Cortex of kidney (tissue), 1 donor: ENCODE measurements at places on chromosomes 16 and 17.

GRCh38 chr17:41970901-41971331 is 4.3 kb downstream of the CNP start:
- no peak for DNase-seq

DNA sequence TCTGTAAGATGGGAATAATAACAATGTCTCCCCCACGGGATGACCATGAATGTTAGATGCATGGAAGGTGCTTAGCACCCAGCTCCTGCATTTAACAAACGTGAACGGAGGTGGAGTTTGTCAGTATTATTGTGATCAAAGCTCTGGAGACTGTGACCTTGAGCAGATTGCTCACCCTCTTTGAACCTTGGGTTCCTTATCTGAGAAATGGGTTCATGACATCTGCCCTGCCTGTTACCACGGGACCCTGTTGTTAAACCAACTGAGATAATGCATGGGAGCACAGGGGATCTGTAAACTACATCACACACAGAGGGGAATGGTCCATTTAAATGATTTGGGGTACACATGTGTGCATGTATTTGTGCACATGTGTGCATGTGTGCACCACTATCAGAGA is 29.6 kb downstream of the MRM1 start:
- DNase-seq, result no peak

- DNase-seq, result no peak
Measured at GRCh38 chr17:16214190-16215001, 938 bp downstream of the NCOR1 start.

- DNase-seq, result no peak
Measured at GRCh38 chr17:48577946-48578615, at the start of gene HOXB4. Gene HOXB4, minus strand, starts transcription at chr17:48578350. Its CDS starts 31 bp downstream, at chr17:48578319.

DNA sequence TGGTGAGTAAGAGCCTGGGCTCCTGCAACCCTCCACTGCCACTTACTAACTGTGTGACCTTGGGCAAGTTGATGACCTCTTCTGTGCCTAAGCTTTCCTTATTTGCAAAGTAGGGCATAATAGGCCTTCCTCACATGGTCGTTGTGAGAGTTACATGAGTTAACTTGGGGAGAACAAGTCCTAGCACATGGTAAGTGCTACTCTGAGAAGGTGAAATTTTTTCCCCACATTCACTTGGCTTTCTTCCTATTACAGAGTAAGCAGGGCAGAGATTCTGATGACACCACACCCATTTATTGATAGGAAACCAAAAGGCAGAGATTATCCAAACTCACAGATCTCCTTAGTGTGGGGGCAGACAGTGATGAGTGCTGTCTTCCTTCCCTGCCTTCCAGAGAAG is 1.6 kb downstream of the KCNH4 start:
- DNase-seq, result no peak

- DNase-seq, result no peak
Measured at GRCh38 chr17:51402899-51403298, 142.6 kb downstream of the UTP18 start.

DNA sequence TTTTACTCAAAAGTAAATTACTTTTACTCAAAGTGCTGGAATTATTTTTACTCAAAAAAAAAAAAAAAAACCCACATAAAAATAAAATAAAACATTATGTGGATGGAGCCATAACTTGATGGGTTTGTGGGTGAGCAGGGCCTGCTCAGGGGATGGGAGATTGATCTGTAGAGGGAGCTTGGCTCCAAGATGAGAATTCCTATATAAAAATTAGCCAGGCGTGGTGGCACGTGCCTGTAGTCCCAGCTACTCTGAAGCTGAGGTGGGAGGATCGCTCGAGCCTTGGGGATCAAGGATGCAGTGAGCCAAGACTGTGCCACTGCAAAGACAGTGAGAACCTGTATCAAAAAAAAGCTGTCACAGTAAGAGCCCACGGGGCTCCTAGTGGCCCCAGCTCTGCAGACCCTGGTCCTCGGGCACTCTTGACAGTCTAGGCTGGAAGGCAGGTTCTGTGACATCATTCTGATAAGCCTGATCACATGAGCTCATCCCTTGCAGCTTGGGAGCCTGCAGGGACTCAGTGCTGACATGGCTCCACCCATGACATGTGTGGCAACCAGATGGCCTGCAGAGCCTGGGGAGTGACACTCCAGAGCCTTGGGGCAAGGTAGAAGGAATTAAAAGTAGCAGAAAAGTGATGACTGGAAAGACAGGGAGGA is 42.5 kb downstream of the ST3GAL2 start:
- no peak for DNase-seq

DNA sequence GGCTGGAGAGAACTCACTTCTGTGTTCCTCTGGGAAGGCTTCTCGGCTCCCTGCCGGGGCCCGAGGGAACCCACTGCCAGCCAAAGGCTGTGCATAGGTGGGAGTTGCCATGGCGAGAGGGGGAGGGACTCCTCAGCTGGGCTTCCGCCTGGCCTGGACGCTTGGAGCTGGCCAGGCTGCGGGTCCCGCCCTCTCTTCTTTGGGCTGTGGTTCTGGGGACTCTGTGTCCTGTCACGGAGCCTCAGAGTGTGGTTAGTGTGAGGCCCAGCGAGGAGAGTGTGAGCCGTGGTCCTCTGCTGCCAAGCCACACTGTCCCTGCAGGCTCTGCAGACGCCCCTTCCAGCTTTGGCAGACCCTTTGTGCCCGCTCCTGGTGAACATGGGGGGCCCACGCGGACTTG is 123.1 kb downstream of the OR1D5 start:
- DNase-seq, result no peak

- no peak for DNase-seq
Measured at GRCh38 chr16:68756239-68756915, 19.3 kb downstream of the CDH1 start.

GRCh38 chr17:67312265-67312664 is 54.1 kb downstream of the PSMD12 start:
- DNase-seq, result no peak

DNA sequence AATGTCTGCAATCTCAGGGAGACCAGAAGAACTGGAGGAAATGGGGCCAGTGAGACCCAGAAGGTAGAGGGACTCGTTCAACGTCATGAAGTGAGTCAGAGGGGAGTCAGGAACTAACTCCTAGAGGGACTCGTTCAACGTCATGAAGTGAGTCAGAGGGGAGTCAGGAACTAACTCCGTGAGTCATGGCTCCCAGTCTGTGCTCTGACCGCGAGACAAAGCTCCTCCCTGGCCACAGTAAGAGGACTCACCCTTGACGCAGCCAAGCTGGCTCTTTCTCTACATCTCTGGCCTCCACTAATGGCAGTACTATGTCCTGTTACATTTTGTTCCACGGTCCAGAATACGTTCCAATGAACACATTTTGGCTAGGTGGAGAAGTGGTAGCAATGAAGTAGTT is 902.5 kb downstream of the KCNJ2 start:
- DNase-seq, result no peak

DNA sequence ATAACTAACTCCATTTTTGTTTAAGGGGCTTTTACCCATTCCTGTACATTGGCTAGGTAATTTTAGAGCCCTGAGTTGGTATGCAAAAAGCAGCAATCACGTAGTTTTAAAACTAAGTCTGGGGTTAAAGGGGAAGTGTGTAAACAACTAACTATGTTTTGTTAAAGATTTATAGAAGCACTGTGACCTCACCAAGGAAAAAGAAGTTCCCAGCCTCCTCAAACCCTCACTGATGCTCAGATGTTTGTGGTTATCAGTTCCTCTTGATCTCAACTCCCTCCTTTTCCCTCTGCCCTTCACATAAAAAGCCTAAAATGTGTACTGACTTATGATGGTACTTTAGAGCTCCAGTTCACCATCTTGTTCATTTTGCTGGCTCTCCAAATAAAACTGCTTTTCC is 119.9 kb upstream of the IRX6 start:
- DNase-seq, result no peak

DNA sequence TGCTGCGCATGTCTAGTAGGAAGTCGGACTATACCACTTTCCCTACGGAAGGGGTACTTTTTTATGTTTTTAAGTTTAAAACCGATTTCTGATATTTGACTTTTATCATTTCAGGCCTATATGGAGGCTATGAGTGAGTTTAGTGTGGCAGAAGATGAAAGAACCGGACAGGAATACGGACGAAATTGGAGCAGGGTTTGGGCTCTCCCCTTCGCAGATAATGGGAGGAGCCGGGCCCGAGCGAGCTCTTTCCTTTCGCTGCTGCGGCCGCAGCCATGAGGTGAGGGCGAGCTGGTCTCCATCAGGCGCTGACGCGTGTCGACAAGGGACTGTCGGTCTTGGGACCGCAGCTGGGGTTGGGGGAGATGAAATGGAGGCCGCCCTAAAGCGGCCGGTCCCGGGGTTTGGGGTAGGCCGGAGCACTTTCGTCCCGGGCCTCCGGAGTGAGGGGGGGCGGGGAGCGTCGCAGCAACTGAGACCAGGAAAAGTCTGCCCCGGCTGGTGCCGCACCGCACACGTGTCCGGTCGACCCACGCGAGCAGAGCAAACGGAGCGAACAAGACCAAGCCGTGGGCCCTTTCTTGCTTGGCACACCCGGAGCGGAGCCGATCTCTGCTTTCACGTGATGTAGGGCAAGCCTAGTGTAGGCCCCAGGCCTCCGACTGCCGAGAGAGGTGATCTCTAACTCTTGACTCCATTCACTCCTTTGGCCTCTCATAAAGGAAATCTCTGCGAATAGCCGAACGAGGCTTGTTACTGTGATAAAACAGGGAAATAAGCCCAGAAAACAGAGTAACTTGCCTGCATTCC is at the start of gene RPL19:
Gene RPL19, plus strand, starts transcription at position 214 of the 810 bp plus-strand sequence. Its CDS starts 62 bp downstream, at position 276.
- DNase-seq, result no peak

DNA sequence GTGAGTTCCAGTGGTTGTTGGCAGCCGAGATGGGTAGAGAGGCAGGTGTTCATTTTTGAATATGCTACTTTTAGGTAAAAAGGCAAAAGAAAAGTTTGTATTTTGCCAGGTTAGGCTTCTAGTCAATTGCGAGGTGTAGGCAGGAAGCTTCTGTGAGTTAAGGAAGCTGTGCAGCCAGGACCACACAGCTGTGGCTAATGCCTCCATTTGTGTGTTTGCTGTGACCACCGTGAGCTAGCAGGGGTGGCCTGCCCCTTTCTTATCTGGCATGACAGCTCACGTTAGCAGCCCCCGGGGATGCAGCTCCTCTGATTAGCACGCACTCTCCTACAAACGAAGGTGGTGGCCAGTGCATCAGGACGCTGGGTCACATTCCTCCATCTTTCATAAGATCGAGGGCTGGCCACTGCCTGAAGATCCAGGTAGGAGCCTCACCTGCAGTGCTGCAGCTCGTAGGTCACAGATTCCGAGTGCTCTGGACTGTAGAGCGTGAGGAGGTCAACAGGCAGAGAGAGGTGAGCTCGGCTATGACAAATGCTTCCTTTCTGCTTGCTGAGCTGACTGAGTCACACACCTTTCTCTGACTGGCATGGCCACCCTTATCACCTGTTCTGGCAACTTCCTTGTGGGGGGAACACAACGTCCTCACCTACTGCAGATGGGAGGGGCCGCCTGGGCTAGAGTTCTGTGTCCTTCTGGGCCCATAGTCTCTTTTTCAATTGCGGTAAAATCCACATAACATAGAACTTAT is 244.4 kb downstream of the HS3ST3B1 start:
- no peak for DNase-seq

GRCh38 chr17:82474223-82475010 is 15.9 kb downstream of the NARF start:
- DNase-seq, result no peak

GRCh38 chr17:73155410-73156165 is 9.2 kb upstream of the SSTR2 start:
- no peak for DNase-seq

DNA sequence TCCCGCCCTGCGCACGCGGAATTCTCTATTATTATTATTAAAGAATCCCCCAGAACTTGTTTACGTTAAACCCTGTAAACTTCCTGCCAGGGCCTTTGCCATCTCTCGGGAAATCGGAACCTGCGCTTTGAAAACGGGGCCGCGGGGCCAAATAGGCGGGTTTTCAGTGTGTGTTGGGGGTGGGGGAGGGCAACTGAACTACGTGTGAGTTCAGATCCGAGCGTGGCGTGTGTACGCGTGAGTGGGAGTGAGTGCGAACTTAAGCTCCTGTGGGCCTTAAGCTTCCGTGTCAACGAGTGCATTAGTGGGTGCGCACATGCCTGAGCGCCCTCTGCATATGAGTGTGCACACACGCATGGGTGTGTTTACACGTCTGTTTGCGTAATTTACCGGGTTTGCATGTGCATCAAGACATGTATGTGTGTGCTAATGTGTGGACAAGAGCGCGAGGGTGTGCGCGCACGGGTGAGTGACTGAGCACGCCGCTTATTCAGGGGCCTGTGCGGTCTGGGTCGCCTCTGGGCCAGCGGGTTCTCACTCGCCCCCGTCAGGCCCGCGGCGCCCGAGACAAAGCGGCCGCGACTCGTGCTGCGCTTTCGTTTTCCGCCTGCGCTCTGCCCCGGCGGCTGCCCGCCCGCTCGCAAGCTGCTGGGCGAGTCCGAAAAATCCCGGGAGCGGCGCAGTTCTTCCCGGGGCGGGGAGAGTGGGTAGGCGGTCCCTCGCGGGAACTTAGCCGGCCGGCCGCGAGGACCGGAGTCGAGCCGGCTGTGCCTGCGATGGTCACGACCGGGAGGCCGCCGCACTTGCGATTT is 1.2 kb upstream of the FOXF1 start:
- no peak for DNase-seq
